ENCODE measurements at places on chromosomes 4 and X. TPM values are rescaled to one million over a fixed set of nuclear protein-coding genes. Genes with fewer than 3 reads are reported as not detected.

Gene PPEF2
- polyA plus RNA-seq = not detected

Gene AFP
- 1.1 TPM for polyA plus RNA-seq

Gene MAGEB2
- polyA plus RNA-seq = not detected

Gene CTAG1A
- polyA plus RNA-seq = not detected

Gene BMP3
- 1.1 TPM for polyA plus RNA-seq

Gene GPRASP1
- polyA plus RNA-seq = 15.0 TPM

Gene ZBED1
- 24.8 TPM for polyA plus RNA-seq

Gene PABPC4L
- 9.9 TPM for polyA plus RNA-seq

Gene MAGEA9B
- not detected for polyA plus RNA-seq

Gene ARMCX4
- 53.8 TPM for polyA plus RNA-seq

Gene DOK7
- polyA plus RNA-seq = 10.7 TPM

Gene NPY5R
- 0.23 TPM for polyA plus RNA-seq
